ENCODE measurements at places on chromosomes 2 and 18. TPM values are rescaled to one million over a fixed set of nuclear protein-coding genes. Genes with fewer than 3 reads are reported as not detected.

TUBA3E gene
- not detected for total RNA-seq

DNA sequence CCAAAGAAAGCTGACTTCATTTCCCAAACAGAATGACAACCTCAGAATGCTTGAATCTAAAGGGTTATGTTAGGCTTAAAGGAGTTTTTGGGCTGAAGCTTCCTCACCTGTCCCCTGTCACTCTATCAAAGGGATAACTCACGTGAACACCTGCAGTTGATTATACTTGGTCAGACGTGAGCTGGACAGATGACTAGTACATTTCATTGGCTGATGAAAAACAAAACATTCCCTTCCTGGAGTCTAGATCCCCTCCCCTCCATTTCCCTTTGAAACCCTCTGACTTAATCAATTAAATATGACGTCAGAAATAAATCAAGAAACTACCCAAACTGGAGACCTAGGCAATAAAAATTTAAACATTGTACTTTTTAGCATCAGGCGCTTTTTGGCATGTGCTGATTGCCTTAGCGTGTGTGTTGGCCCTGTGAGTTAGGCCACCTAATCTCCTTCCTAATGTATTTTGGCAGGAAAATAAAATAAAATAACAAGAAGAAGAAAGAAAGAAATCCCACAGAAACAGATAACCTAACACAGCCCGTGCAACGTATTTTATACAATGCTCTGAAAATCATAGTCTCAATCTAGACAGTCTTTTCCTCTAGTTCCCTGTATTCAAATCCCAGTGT, 159.0 kb downstream of the ANTXR1 start:
- H3K36me3 ChIP-seq = no peaks in the 10 kb centered on the region
- H3K27ac ChIP-seq = no peak overlapping the region
- DNase-seq = no peak

DNA sequence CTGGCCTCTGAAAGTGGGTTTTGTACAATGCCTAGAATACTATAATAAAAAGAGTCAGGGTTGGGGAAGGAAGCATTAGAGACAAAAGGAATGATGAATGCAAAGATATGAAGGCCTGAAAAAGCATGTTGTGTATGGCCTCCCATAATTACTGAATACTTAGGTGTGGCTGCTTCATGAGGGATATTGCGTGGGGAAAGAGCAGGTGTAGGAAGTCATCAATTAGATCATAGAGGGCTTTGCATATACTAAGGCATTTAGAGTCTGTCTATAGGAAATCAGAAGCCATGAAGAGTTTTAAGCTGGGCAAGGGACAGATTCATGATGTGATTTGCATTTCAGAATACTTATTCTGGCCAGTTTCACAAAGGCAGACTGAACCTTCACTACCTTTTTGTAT, 48.2 kb downstream of the NCOA1 start:
- H3K4me3 ChIP-seq = no peak overlapping the region
- no peak overlapping the region for H3K27ac ChIP-seq
- DNase-seq = no peak
- H3K4me1 ChIP-seq = peaks cover 36% of the 10 kb centered on the region
- H3K36me3 ChIP-seq = peaks cover 30% of the 10 kb centered on the region

DNA sequence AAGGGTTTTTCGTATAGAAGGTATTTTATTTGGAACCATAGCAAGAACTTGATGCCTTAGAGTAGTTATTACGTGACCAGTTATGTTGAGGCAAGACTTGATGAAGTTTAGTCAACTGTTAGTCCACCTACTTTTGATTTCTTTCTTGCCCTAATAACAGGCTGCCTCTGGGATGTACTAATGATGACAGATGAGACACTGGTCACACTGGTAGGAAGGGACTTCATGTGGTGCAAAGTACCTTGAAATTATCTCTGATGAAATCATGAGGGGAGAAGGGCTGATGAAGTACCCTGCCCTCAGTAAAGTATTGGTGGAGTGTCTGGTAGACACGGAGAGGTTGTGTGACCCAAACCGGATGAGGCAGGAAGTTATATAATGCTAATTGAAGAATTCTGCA, 5.4 kb downstream of the DIS3L2 start:
- peaks cover 58% of the 10 kb centered on the region for H3K4me1 ChIP-seq
- H3K4me3 ChIP-seq = no peak overlapping the region
- no peak for DNase-seq
- no peak overlapping the region for H3K27ac ChIP-seq

DNA sequence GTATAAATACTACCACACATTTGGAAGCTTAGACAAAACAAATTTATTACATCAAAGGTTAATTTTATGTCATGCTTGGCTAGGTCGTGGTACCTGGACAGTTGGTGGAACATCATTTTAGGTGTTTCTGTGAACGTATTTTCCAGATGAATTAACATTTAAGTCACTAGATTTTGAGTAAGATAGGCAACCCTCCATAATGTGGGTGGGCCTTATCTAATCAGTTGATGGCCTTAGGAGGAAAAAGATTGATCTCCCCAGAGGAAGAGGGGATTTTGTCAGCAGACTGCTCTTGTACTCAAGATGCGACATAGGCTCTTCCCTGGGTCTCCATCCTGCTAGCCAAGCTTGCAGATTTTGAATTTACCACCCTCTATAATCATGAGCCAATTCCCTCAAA, 85.0 kb downstream of the RPRM start:
- no peaks in the 10 kb centered on the region for H3K4me1 ChIP-seq
- no peak overlapping the region for H3K27ac ChIP-seq
- H3K36me3 ChIP-seq = no peaks in the 10 kb centered on the region
- no peak for DNase-seq
- H3K27me3 ChIP-seq = no peaks in the 10 kb centered on the region

DNA sequence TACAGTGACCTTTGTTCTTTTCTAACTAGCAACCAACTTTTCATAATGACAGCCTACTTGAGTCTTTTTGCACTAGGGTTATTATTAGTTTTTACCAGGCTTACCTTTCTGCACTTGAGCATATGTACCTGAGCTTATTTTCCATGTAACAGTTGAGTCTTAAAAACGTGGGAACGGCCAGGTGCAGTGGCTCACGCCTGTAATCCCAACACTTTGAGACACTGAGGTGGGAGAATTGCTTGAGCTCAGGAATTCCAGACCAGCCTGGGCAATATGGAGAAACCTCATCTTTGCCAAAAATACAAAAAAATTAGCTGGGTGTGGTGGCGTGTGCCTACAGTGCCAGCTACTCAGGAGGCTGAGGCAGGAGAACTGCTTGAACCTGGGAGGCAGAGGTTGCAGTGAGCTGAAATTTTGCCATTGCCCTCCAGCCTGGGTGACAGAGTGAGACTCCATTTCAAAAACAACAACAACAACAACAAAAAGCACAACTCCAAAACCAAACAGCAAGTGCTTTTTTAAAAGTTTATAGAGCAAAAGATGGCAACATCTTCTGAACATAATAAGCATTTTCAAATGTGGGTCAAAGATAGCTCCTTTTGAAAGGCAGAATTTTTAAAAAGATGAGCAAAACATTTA, 57.1 kb upstream of the CD28 start:
- no peak overlapping the region for H3K4me3 ChIP-seq
- H3K27me3 ChIP-seq = no peaks in the 10 kb centered on the region
- no peaks in the 10 kb centered on the region for H3K36me3 ChIP-seq
- peaks cover 29% of the 10 kb centered on the region for H3K4me1 ChIP-seq

GRCh38 chr18:52716973-52717372, 377.0 kb downstream of the DCC start:
- H3K36me3 ChIP-seq = no peaks in the 10 kb centered on the region
- peaks cover 6% of the 10 kb centered on the region for H3K27me3 ChIP-seq
- H3K4me3 ChIP-seq = no peak overlapping the region

GRCh38 chr2:42335514-42336104, 25.4 kb downstream of the COX7A2L start:
- peaks cover 20% of the 10 kb centered on the region for H3K36me3 ChIP-seq
- no peaks in the 10 kb centered on the region for H3K4me1 ChIP-seq
- H3K4me3 ChIP-seq = no peak overlapping the region
- H3K27ac ChIP-seq = no peak overlapping the region
- H3K27me3 ChIP-seq = no peaks in the 10 kb centered on the region
